AG04450 (cell line): ENCODE measurements at places on chromosomes 13 and 19. TPM values are rescaled to one million over a fixed set of nuclear protein-coding genes. Genes with fewer than 3 reads are reported as not detected.

- DNase-seq: no peak
These were observed 114.3 kb upstream of the SERP2 start for GRCh38 chr13:44259045-44260027.

GRCh38 chr19:48113190-48113917 lies 2.7 kb upstream of the PLA2G4C start:
- DNase-seq: no peak

DNA sequence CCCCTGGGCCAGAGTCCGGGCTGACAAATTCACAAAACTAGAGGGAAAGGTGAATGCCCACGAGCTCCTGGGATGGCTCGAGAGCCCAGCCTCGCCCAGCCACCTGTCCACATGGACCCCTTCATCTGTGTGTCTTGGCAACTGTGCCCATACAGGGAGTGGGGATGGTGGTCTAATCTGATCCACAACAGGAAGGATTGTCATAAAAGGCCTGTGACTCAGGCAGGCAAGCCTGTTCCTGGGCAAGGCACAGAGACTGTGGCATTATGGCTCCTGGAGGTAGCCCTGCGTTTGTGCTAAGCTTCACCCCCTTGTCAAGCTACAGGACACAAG lies 20.0 kb downstream of the CAPS start:
- no peak for DNase-seq

DNA sequence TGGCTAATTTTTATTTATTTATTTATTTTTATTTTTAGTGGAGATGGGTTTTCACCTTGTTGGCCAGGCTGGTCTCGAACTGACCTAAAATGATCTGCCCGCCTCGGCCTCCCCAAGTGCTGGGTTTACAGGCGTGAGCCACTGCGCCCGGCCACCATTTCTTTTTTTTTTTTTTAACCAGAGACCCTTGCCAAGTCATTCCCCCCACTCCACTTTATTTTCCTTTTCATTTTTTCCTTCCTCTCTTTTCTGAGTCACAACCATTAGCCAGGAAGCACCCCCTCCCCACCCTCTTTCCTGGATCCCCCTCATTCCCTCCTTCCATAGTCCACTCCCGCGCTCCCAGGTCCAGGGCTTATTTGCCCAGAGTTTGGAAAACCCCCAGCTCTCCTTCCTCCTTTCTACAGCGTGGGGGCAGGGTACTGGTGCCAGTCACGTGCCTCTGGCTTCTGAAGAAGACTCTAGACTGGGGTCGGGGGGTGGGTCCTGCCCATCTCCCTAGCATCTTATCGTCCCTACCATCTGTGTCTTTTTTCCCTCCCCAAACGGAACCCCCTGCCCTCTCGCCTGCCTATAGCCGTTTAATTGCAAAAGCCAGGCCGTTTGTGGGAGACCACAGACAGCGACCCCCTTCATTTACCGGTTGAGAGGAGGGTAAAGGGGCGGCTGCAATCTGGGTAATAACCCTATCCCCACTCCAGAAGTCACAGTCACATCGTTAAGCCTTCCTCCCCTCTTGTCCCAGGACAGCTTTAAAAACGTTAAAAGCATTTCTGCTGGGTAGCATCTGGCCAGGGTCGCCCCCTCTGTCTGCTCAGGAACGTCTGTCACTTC lies 1.1 kb upstream of the CALR start:
- DNase-seq: no peak

DNA sequence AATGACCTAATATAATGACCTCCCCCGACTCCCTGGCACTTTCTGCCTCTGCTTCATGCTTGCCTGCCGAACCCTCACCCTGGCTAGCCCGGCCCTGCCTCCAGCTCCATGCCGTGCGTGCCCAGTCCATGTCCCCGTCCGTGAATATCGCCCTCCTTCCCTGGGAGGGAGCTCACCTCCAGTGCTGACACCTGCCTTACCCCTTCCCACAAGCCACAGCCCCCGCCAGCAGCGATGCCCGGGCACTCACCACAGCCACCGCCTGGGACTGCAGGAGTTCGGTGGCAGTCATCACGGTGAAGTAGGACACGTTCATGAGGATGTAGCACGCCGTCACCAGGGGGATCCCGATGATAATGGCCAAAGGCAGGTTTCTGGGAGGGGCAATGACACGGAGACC lies 10.0 kb downstream of the SLC7A9 start:
- DNase-seq: no peak

DNA sequence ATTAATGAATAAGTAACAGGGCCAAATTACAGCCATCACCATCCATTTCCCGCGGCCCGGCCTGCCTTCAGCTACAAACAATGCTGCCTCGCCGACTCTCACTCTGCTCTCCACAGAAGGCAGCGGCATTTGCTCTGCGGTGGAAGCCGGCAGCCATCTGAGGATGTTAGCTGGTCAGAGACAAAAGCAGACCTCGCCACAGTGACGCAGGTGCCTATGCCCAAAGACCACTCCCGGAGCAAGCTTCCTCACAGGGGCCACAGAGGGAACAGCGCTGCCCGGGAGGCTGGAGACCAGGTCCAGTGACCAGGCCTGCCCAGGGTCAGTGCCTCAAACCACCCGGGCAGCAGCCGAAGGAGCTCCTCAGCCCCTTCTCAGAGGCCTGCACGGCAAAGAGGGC lies 16.4 kb downstream of the PEPD start:
- DNase-seq: no peak

DNA sequence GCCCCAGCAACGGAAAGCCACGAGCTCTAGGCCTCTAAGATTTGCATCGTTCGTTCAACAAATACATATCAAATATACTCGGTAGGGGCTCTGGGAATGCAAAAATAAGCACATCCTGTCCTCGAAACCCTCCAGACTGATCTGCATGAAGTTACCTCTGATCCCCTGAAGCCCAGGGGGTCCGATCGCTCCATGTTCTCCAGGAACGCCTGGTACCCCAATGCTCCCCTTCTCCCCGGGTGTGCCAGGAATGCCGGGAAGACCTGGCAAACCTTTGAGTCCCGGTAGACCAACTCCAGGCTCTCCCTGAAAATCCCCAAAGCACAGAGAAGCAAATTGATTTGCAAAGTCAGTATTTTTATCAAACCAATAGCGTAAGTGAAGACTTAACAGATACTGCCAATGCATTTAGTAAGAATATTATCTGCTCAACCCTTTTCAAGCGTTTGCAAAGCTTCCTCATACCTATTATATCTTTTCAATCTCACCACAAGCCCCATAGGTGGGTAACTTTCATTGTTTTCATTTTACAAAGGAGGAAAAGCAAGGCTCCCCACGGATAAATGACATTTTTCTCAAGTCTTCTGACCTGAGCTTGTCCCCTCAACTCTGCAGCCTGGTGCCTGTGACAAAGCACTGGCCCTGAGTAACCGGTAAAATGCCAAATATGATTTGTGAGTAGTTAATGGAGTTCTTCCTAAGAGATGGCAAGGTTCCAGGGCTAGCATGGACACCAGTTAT lies 127.7 kb downstream of the COL4A1 start:
- DNase-seq: no peak

GRCh38 chr19:16660763-16661479 lies at the start of gene TMEM38A:
Gene TMEM38A, plus strand, starts transcription at chr19:16661139. Its CDS starts 79 bp downstream, at chr19:16661218.
- no peak for DNase-seq

GRCh38 chr13:49454388-49455006 lies 10.4 kb downstream of the SETDB2 start:
- peak; percentile 77 for DNase-seq

DNA sequence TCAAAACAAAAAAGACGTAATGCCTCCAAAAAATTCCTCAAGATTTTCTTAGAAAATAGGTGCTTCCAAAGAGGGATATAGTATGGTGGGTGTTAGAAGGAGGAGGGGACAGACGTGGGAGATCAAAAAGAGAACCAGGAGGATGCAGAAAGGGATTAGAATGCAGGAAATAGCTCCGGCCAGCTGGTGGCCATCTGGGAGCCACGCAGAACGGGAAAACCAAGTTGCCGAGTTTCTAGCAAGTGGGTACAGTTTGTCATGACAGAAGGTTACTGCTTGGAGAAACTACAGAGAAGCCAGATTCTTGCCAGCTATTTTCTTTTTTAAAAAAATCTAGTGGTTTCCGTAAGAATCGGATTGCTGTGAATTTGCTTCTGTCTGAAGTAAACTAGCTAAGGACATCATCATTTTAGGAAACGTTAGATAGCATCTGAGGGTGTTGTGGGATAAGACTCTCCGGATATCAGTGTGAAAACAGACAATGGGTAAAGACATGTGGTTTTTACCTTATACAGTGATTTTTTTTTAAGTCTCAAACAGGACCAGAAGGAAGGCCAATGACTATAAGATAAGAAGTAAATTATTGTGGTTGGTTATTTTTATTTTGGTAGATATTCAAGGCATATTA lies 104.9 kb downstream of the HSPH1 start:
- DNase-seq: no peak

- no peak for DNase-seq
These were observed 114.6 kb downstream of the SOX1 start for GRCh38 chr13:112181336-112182067.

DNA sequence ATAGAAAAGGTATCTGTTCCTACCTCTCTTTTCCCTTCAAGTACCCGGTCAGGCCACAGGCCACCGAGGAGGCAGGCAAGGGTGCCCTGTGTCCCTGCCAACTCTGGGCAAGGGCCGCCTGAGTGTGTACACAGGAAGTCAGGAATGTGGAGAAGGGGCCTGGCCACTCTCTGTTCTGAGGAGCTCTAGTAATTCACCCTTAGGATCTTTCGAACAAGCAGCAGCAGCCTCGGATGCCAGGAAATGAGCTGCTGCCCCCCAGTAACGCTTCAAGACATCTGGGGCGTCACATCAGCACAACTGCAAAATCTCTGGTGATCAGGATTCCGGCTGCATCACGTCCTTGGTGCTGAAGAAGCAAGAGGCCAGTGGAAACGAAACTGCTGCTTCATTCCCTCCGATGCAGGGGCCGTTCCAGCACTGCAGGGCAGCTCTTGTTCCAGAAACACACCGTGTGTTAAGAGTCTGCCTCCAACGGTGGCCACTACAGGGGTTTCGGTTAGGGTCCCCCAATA lies 2.0 kb downstream of the RAB20 start:
- DNase-seq: no peak

Gene SLC5A5
- not detected in 2 replicates for polyA plus RNA-seq

Gene ABCA7
- polyA plus RNA-seq: 1.5 and 1.6 TPM in 2 replicates

Gene PNMA8A
- 4.0 and 4.2 TPM in 2 replicates for polyA plus RNA-seq

Gene GAMT
- 26.9 and 39.8 TPM in 2 replicates for polyA plus RNA-seq

Gene SGTA
- polyA plus RNA-seq: 44.0 and 56.5 TPM in 2 replicates

Gene CLDND2
- polyA plus RNA-seq: not detected in 2 replicates

Gene MYH14
- polyA plus RNA-seq: not detected in 2 replicates

Gene GPI
- polyA plus RNA-seq: 140 and 141 TPM in 2 replicates
